ENCODE measurements at places on chromosomes 6 and 20.

DNA sequence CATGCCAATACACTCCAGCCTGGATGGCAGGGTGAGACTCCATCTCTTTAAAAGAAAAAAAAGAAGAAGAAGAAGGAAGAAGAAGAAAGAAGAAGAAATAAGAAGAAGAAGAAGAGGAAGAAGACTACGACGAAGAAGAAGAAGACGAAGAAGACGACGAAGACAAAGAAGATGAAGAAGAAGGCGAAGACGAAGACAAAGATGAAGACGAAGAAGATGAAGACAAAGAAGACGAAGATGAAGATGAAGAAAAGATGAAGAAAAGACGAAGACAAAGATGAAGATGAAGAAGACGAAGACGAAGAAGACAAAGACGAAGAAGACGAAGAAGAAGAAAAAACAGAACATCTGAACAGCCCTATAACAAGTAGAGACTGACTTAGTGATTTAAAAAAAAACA, 33.0 kb downstream of the TRPC4AP start:
- H3K4me1 ChIP-seq = peaks cover 17% of the 10 kb centered on the region
- no peak overlapping the region for H3K27ac ChIP-seq
- H3K27me3 ChIP-seq = no peaks in the 10 kb centered on the region
- H3K4me3 ChIP-seq = no peak overlapping the region
- DNase-seq = no peak
- peaks cover 78% of the 10 kb centered on the region for H3K36me3 ChIP-seq

DNA sequence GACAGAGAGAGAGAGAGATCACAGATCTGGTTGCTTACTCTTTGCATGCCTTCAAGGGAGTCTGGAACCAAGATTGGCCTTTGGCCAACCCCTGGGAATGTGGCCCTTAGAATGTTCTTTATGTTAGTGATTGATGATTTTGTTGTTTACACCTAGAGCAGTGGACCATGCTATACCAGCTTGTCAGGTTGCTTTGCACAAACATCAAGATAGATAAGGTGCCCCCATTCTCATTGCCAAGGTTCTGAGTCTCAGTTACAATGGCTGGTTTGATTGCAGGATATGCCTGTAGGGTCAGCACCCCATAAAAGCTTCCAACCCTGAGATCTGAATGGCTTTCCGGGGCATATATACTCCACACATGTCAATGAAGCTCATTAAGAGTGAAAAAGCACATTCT, 53.5 kb upstream of the SLC2A12 start:
- no peak overlapping the region for H3K4me3 ChIP-seq
- H3K27me3 ChIP-seq = no peaks in the 10 kb centered on the region
- H3K4me1 ChIP-seq = peaks cover 14% of the 10 kb centered on the region
- no peaks in the 10 kb centered on the region for H3K36me3 ChIP-seq
- H3K27ac ChIP-seq = no peak overlapping the region
- DNase-seq = no peak

- no peaks in the 10 kb centered on the region for H3K27me3 ChIP-seq
- H3K36me3 ChIP-seq = no peaks in the 10 kb centered on the region
- DNase-seq = no peak
- H3K4me3 ChIP-seq = no peak overlapping the region
- no peak overlapping the region for H3K27ac ChIP-seq
These were observed 145.4 kb downstream of the UST start for GRCh38 chr6:148892247-148892646.

DNA sequence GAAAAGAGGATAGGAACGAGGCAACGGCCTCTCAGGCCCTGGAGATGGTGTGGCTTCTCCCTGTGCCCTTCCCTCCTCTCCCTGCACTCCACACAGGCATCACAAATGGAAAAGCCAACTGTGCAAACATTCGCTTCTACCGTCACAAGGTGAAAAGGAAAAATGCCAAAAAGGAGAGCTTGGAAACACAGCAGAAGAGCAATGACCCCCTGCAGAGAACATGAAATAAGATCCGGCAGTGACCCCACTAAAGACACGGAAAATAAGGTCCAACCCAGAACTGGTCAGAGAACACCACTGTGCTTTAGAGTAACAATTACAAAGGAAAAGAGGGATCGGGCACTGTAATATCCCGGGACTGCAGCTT, 63.0 kb downstream of the SLC22A23 start:
- H3K27ac ChIP-seq = no peak overlapping the region
- H3K4me3 ChIP-seq = no peak overlapping the region
- H3K27me3 ChIP-seq = no peaks in the 10 kb centered on the region
- no peaks in the 10 kb centered on the region for H3K4me1 ChIP-seq
- DNase-seq = no peak
